Activated gamma-delta T cell treated with anti-CD3 and anti-CD28 coated beads, Interleukin-2, amount 50 U/mL, for 16 hours (primary cell): ENCODE measurements at places on chromosomes 4 and X.

GRCh38 chr4:132530861-132531260, 618.2 kb upstream of the PCDH10 start:
- DNase-seq = no peak

DNA sequence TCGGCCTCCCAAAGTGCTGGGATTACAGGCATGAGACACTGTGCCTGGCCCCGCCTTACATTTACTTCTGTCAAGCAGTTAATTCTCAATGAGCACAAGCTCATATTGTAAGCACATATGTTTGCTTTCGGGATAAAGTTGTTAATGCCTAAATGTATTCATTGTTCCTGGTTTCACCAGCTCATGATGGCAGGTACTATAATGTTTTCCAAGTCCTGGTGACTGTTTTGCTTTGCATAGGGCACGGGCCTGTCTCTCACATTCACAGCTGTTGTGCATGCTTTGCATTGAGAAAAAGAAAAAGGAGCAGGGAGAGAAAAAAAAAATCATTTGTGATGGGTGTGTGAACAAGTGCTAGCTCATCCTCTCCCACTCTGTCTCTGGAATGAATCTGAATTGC, 661.2 kb upstream of the TENM3 start:
- DNase-seq = no peak

- DNase-seq = no peak
These were observed 21.2 kb upstream of the DHRSX start for GRCh38 chrX:2521927-2522386.

GRCh38 chrX:1139185-1139500, 73.3 kb downstream of the CRLF2 start:
- no peak for DNase-seq

DNA sequence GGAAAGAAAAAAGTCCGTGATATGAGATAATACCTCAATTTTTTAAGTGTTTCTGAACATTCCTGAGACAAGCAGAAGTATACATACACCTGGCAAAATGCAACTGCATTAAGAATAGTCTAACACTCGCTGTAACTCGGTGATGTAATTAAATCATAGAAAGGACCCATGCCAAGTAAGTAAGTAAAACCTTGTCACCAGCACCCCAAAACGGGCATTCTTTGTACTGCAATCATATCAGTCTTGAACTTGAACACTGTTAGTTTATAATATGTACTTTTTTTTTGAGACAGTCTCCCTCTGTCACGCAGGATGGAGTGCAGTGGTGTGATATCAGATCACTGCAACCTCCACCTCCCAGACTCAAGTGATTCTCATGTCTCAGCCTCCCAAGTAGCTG, 47.4 kb downstream of the SMIM14 start:
- DNase-seq = no peak

DNA sequence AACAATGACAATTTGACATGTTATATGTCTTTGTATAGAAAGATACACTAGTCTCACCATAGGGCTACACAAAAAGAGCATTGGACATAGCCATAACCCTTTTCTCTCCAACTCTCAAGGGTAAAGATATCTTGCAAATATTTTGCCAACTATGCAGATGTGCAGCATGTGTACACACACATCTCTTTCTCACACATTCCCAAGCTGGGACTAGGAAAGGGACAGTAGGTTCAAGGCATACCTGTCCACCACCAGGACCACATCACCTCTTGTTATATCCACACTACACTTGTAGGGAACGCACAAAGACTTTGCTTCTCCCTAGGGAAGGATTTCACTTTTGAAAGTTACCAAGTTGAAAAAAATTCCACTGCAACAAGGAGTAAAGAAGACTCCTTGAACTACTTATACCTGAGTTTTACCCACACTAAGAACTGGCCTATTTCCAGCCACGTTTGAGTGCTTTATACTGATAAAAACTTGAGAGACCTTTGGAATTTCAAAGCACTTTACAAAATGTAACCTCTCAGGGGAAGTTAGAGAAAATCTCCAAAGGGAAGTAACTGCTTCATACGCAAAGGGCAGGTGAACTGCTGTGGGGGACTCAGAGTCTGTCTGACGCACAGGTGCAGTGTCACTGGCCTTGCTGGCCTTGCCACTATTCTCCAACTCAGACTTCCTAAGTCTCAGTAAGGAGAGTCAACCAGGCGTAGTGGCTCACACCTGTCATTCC, 36.9 kb downstream of the NR3C2 start:
- DNase-seq = no peak

DNA sequence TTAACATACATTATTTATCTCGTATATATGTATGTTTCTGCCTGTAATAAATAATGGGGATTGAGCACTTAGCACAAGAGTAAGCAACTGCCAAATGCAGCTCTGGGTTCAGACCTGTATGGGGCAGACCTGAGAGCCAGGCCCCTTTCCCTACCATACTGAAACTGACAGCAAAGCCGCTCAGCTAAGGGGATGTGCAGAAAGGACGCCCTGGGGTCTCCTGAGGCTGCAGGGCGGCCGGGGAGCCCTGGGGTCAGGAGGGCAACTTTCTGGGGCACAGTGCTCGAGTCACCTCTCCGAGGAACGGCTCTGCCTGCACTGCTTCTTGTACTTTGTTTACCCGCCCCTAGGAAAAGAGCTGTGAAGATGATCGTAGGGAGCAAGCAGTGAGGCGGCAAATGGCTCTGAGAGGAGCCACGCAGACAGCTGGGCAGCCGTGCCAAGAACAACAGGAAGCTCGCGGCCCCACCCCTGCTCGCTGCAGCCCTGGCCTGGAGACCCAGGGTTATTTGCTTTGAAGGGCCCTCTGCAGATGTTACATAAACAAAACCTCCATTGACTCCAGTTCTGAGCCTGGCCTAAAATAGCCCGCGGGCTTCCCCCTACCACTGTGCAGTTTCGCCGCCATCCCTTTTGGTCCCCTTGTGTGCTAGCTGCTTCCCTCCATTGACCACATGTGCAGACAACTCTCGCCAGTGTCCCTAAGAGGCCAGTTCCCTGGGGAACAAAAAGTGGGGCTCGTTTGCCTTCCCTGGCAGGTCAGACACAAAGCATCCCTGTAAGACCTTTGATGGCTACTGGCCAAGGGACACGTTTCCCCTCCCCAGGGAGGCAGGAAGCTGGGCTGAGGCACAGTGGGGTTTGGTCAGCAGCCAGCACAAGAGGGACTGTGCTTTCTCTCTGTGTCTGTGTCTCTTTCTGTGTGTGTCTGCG, 111.3 kb upstream of the LNX1 start:
- DNase-seq = no peak

DNA sequence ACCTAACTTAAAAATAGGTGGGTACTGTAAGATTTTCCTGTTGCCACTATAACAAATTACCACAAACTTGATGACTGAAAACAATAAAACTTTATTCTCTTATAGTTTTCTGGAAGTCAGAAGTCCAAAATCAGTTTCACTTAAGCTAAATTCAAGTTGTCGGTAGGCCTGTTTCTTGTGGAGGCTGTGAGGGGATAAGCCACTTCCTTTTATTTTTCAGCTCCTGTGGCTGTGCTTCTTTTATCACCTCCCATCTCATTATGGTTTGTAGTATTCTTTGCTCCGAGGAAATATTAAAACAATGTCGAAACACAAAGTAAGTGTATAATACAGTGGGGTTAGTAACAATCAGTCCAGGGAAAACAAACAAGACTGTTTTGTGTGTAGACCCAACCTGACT, 610.5 kb upstream of the TECRL start:
- no peak for DNase-seq

DNA sequence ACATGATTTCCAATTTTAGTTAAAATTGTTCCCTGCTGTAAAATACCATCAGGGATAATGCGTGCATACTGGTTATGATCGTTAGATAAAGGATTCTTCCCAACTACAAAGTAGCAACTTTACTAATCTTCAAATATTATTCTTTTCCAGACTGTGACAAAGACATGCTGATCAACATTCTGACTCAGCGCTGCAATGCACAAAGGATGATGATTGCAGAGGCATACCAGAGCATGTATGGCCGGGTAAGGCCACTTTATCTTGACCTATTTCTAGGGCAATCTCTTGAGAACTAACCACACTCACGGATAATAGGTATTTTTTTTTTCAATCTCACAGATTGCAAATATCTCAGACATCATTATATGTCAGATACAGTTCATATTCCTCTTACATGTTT, 47.0 kb downstream of the ANXA10 start:
- DNase-seq = no peak

DNA sequence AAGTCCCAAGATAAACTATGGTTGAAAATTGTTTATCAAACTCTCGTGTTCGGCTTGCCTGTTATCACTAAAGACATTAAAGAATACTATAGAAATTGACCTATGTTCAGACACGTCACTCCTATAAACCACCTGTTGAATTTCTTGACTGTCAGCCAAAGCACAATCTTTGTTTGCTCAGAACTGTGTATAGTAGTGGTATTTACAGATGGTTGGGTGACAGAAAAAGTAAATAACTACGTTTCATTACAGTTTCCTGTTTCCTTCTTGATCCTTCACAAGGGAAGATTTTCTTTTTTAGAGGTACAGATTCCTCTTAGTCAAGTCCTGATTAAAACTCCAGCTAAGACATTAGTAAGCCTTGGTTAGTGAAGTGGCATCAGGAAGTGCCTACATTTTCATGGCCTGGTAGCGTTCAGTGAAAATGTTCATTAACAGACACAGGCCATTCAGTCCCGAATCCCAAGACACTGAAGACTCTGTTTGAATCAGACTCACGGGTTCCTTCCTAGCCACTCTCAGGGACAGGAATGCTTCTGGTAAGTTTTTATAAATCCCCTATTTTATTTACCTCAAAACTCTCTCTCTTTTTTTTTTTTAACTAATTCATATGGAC, at the start of gene SMIM31:
Gene SMIM31 (plus strand): TSS at position 259 of the 616 bp plus-strand sequence. CDS start 16,313 bp downstream, outside the sequence.
- no peak for DNase-seq
